ENCODE measurements at places on chromosomes 1 and 21. TPM values are rescaled to one million over a fixed set of nuclear protein-coding genes. Genes with fewer than 3 reads are reported as not detected.

GRCh38 chr1:244449936-244450508 is 1.7 kb downstream of the ADSS2 start:
- peak; percentile 42 for DNase-seq

MATN1 gene
- not detected for total RNA-seq

GRCh38 chr1:57450981-57451380 is 27.1 kb upstream of the DAB1 start:
- DNase-seq: no peak

KIF14 gene
- 60.2 TPM for total RNA-seq
